K562 (cell line): ENCODE measurements at places on chromosomes 1 and 21. TPM values are rescaled to one million over a fixed set of nuclear protein-coding genes. Genes with fewer than 3 reads are reported as not detected.

The SGIP1 gene
- 0.07 and 0.22 TPM in 2 replicates for total RNA-seq

The MRPS21 gene
- total RNA-seq, result 131 and 133 TPM in 2 replicates

The ESRRG gene
- total RNA-seq, result not detected in 2 replicates

GRCh38 chr1:24769656-24770651 lies 24.7 kb downstream of the CLIC4 start:
- no peak for DNase-seq

- no peak for DNase-seq
These were observed 4.2 kb upstream of the RGS8 start for GRCh38 chr1:182688436-182689205.

GRCh38 chr1:154729031-154729442 lies 121.1 kb upstream of the ADAR start:
- peak; percentile 25 for DNase-seq

- no peak for DNase-seq
These were observed 79.8 kb upstream of the IFFO2 start for GRCh38 chr1:19036041-19036812.

GRCh38 chr1:244174922-244175521 lies 123.9 kb downstream of the ZBTB18 start:
- no peak for DNase-seq

DNA sequence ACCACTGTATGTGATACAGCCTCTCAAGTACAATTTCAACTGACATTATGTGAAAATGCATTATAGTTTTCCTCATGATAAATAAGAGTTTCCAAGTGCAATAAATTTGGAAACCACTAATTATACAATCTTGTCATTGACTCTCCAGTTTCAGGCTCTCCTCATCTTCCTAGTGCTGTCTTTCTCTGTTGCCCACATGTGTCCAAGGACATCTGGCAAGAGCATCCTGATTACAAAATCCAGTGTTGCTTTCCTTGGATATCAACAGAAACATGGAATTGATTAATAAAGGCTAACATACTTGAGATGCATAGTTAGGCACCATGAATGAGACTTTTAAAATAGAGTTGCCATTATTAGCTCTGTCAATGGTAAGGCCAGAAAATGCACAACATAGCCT lies 15.6 kb upstream of the MAP10 start:
- no peak for DNase-seq

- DNase-seq, result no peak
These were observed 132.4 kb upstream of the LMO4 start for GRCh38 chr1:87196110-87196827.

- peak; percentile 53 for DNase-seq
These were observed 5.0 kb downstream of the RAP1GAP start for GRCh38 chr1:21663951-21664805.

GRCh38 chr1:206590025-206590758 lies 22.1 kb downstream of the EIF2D start:
- DNase-seq, result peak; percentile 49

DNA sequence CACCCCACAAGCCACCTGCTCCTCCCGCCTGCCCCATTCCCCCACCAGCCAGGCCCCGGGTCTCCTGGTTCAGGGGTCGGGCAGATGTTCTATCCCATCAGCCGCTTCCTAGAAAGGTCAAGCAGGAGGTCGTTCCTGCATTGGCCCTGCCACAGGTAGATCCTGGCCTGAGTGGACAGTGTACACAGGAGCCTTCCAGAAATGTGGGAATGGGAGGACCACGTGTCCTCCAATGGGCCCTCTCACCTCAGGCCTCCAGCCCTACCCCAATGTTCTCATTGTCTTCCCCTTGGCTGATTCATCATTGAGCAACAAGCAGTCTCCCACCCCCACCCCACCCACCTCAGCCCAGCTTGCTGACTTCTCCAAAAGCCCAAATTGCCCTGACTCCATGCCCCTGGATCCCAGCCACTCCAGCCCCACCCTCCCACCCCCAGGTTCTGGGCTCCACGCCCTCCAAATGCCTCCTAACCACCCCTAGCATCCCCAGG lies 2.1 kb downstream of the S100A16 start:
- no peak for DNase-seq

DNA sequence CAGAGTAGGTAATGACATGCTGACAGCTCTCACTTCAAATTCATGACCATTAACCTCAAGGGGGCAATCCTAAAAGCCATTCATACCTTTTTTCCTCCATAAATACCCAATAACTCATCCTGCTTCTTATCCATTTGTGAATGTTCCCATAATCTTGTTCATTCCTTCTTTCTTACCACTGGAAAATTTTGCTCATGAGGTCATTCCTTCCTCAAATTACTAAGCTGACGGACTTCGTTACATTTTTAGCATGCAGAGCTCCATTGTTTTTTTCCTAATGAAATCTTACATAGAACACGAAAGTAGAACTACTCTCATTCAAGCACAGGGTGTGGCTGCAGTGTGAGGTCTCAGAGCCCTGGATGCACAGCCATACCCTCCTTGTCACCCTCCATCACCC lies 276.5 kb upstream of the DPYD start:
- no peak for DNase-seq

DNA sequence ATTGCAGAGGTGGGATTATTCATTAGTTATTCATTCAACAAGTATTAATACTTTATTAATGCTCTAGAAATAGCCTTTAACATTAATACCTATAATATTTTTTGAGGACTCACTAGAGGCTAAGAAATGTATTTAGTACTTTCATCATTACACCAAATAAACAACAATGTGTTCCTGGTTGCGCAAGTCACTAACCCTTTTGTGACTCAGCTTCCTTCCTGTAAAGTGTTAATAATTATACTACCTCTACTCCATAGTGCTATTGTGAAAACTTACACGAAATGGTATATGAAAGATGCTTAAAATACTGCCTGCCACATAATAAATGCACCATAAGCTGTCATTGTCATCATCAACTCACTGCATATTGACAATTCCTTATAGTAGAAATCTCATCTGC lies 431.0 kb downstream of the DPYD start:
- no peak for DNase-seq

DNA sequence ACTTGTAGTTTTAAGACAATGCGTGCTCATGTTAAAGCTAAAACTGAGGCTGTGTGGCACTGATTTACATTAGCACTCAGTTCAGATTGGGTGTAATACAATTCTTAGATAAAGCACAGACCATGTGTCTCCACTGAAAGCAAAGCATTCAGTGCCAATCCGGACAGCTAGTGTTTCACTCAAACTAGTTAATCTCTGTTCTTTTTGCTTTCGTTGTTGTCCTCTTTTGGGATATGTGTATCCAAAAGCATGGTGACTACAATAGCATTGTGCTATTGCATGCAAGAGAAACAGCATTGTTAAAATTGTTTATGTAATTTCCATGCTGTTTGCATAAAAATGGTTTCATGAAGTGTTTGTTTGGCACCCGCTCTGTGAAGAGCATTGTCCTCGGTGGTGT lies 54.6 kb downstream of the F3 start:
- DNase-seq, result no peak
